NCI-H1105 (cell line): ENCODE measurements at places on chromosomes 12 and 14.

DNA sequence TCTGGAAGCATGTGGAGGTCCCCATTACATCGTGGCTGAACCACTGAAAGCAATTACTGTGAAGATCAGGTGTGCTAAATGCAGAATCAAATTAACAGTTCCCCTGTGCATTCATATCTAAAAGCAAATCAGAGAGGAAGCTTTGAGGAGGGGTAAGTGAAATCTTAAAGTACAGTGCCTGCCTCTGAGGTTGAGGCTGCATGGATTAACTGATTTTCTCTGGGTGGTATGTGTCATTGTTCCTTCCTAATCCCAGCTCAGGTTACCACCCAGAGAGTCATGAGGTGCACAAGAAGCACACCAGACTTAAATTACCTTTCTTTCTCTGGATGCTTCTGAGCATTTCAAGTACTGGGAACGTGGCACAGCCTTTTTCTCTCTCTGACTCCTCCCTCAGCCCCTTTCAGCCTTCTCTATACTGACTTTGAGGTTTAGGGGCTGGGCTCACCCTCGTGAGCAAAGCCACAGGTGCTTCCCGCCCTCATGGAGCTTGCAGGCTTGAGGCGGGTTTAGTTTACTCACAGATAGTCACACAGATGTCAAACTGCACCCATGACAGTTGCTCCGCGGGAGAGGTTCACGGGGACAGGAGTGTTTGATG, 237.6 kb upstream of the CRY1 start:
- DNase-seq: no peak

DNA sequence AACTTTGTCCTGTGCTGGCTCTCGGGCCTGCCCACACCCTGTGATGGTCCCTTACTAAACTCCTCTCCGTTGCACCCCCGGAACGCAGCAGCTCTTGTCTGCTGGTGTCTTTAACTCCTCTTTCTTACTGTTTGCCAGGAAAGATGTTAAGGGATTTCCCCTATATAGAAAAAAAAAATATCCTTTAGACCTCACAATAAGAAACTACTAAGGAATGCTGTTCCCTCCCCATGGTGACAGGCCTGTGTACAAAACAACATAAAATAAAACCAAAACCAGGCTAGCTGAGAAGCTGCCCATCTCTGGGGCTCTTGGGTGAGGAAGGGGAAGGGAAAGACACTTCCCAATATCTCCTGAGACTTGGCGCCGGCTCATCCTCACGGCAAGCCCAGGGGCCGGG, 95.4 kb downstream of the CHGA start:
- DNase-seq: no peak

- DNase-seq: peak; percentile 10
These were observed 198.9 kb downstream of the CACNA1C start for GRCh38 chr12:2251526-2252209.

DNA sequence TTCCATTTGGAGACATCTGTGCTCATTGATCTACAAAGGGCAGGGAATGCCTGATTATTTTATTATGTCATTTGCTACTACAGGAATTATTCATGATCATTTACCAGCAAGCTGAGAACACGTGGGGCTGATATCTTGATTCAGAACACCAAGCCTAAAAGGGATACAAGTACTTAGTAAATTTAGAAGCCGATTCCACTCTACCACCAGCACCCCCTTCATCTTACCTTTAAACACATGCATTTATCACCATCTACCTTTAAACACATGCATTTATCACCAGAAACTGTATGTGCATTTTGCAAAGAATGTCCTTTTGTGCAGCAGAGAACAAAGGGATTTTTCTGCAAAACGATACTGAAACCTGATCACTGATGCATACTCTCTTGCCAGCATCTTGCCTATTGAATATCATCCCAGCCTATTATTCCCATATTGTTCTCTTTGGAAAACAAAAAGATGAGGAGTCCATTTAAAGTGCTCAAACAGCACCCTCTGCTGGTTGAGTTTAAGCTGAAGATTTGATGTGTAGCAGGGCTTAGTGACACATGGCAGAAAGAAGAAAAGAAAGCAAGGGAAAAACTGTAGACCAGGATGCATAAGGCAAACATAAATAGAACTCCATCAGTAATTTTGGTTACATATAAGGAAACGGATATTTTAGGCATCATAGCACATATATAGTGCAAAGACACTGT, 132.6 kb upstream of the PLEKHG7 start:
- peak; percentile 86 for DNase-seq

- DNase-seq: no peak
These were observed 83.6 kb upstream of the LHX5 start for GRCh38 chr12:113555226-113555625.

GRCh38 chr12:95429172-95429510, 44.8 kb upstream of the METAP2 start:
- DNase-seq: no peak

GRCh38 chr14:104216457-104216856, 78.1 kb downstream of the KIF26A start:
- DNase-seq: no peak

DNA sequence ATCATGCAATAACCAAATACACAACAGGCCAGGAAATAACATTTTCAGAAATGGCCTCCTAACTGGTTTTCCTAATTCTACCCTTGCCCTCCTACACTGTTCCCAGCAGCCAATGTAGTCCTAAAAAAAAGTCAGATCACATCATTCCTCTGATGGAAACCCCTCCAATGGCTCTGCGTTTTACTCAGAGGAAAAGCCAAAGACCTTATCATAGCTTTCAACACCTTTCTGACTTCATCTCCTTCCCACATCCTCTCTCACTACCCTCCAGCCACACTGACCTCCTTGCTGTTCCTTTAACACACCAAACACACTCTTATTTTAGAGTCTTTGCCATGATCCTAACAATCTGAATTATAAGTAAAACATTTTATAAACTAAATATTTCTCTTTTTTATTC, 1.1 kb downstream of the MED6 start:
- DNase-seq: no peak

GRCh38 chr12:99092100-99092851, 447.2 kb downstream of the APAF1 start:
- DNase-seq: no peak

GRCh38 chr14:30656190-30656632, 34.1 kb downstream of the SCFD1 start:
- DNase-seq: peak; percentile 15

DNA sequence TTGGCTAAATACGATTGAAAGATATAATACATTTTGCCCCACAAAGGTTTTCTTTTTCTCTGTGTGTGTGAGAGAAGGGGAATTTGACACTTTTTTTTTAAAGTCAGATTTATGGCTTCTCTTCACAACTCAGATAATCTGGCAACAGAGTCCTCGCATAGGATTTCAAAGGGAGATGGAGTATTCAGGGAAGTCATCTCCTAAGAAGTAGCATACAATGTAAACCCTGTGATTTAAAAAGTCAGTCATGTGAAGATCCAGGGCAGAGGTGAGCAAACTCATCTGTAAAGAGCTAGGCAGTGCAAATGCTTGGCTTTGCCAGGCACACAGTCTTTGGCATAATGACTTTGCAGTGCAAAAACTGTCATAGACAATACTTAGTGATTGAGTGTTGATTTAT, 1526.3 kb downstream of the AACS start:
- no peak for DNase-seq

DNA sequence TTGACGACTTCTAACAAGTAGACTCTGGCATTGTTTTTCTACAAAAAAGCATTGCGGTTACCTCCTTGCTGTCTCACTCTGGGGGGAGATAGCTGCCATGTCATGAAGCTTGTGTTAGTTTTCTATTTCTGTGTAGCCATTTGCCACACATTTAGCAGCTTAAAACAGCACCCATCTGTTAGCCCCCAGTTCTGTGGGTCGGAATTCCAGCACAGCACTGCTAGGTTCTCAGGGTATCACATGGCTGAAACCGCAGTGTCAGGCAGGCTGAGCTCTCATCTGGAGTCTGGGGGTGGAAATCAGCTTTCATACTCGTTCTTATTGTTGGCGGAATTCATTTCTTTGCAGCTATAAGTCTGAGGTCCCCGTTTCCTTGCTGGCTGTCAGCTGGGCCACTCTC, 19.9 kb upstream of the STXBP6 start:
- no peak for DNase-seq

DNA sequence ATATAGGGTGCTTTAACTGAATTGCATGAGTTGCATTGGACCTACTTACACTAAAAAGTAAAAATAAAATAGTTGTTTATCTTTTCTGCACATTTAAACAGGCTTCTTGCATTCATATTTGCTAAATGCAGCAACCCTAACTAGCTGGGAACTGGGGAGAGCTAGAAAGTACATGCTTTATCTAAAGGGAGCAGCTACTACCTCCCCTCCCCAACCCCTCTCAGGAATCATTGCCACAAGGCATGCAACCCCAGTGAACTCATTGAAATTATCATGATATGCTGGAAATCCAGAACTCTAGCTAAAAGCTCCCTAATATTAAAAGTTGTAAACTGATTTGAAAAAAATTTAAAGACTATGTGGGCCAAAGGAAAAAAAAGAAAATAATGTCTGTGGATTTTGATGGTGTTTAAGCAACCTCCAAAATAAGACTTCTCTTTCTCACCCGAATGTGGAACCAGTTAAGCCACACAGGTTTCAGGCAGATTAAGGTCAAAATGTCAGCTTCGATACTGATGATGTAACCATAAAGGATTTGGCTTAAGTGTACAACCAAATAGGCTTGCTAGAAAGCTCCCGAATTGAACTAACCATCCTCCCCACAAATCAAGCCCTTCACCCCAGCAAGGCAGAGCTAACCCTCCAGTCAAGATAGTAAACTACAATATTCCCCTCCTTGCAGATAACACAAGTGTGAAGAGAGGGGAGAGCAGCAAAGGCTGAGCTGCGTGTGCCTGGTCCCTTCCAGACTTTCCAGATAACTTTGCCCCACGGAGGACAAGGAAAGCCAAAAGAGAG, 13.8 kb upstream of the POC1B start:
- no peak for DNase-seq

GRCh38 chr14:80425686-80426085, 214.4 kb upstream of the DIO2 start:
- DNase-seq: no peak

- no peak for DNase-seq
These were observed 31.8 kb upstream of the TEX22 start for GRCh38 chr14:105366386-105367074.

GRCh38 chr12:12272869-12273268, 6.0 kb upstream of the LRP6 start:
- no peak for DNase-seq

- DNase-seq: no peak
These were observed 354.5 kb upstream of the FOXG1 start for GRCh38 chr14:28412077-28412476.

DNA sequence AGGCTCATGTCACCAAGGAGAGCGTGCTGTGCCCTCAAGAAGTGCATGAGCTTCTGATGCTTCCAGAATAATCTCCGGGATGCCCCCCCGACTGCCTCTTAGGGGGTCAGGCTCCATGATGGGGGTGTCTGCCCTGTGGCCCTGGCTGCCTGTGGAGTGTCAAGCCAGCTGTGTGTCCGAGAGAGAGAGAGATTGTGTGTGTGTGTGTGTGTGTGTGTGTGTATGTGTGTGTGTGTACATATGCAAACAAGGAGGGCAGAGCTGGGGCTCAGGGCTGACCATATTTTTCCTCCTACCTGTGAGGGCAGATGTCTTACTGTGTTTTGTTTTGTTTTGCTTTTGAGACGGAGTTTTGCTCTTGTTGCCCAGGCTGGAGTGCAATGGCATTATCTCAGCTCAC, 5.6 kb upstream of the ALDH2 start:
- no peak for DNase-seq

- no peak for DNase-seq
These were observed 41.8 kb upstream of the DHRS7 start for GRCh38 chr14:60206837-60207533.

DNA sequence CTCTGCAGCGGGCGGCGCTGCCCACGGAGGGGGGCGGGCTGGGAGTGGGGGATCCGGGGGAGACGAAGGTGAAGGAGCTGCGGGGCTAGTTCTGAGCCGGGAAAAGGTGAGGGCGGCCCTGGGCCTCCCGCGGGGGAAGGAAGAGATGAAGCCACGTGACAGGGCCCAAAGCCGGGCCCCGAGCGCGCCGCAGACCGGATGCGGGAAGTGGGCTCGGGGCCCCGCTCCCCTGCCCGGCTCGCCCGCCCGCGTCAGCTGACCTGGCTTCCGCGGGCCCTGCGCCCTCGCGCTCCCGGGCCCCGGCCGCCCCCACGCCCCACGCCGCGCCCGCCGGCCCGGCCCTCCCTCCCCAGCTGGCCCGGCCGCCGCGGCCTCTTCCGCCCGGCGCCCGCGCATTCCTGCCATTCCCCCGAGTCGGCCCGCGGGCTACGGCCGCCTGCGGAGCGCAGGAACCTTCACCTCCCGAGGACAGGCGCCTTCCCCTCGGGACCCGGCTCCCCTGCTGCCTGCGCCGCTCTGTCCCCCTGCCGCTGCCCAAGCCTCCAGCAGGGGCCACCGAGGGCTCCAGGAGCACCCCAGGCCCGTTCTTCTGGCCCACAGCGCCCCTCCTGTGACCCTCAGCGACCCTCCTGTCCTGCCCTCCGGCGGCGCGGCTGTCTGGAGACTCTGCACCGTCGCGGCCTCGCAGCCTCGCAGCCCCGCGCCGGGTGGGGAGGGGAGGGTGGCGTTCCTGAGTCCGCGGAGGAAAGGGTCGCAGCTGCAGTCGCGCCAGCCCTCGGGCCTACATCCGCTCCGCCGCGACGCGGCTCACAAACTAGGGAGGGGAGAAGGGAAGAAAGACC, 20.4 kb downstream of the NINJ2 start:
- no peak for DNase-seq

DNA sequence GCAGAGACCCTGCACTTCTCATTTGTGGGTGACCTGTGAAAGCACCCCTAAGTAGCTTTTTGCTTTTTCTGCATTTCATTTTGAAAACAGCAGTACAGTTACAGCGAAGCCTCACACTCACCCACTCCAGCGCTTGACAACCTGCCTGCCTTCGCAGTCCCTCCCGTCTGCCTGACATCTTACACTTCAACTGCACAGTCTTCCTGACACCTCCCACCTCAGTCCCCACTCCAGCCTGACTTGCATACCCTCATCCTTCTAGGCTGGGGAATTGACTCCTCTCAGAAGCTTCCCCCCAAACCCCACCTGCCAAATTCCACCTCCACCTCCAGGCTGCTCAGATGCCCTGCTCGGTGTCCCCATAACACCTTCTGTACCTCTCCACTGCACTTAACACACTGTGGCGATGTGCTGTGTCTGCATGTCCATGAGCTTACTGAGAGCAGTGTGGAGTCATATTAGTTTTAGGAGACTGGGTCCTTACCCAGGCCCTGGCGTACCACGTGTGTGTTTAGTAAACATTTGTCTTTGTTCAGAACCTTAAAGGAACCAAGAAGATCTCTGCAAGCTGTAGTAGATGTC, 159.4 kb downstream of the PRKCH start:
- DNase-seq: no peak

- DNase-seq: no peak
These were observed 11.0 kb upstream of the SRP54 start for GRCh38 chr14:34971801-34972200.

DNA sequence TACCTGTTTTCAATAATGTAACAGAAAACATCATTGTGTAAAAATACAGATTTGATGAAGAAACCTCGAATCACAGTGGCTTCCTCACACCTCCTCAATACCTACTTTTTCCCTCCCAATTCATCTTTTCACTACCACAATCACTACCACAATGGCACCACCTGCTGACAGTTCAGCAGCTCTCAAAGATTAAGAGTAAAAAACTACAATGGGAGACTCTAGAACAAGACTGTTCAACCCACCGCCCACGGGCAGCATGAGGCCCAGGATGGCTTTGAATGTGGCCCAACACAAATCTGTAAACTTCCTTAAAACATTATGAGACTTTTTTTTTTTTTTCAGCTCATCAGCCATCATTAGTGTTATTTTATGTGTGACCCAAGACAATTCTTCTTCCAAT, 15.2 kb downstream of the MED6 start:
- no peak for DNase-seq
